Fibroblast of skin of scalp (primary cell): ENCODE measurements at places on chromosomes 1 and 21.
A peak's percentile ranks its signal among the peaks of the same experiment; 100 is the strongest.

DNA sequence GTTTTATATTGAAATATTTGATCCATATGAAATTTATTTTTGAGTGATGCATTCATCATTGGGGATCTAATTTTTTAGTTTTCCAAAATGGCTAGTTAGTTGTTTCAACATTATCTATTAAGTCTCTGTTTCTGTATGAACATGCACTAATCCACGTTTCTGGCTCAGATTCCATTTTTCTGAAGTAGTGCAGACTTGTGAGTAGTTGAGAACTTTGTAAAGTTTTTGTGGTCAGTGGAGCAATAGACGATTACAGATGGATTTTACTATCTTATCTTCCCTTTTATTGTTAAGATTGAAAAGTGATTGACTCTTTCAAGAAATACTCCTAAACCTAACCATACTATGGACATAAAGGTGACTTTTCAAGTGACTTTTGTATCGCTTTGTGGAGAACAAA lies 16.7 kb downstream of the SOAT1 start:
- peak; percentile 53 for DNase-seq

DNA sequence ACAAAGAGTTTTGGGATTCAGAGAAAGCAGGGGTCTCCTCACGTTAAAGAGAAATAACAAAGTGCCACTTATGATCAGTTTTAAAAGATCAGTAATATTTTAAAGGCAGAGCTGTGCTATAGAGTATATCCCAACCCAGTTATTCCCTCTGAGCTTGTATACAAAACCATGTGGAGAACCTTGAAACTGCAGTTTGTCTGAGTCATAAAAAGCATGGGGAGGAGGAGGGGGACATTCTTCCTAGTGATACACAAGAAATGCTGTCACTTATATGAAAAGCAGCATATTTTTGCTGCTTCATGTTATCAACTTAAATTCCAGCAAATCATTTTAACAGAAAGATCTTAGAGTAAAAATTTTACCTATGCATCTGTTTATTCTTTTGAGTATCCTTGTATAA lies 244.5 kb downstream of the GPR52 start:
- DNase-seq = peak; percentile 41

- DNase-seq = no peak
Observed at GRCh38 chr1:85174503-85174902, 26.3 kb downstream of the SYDE2 start.

DNA sequence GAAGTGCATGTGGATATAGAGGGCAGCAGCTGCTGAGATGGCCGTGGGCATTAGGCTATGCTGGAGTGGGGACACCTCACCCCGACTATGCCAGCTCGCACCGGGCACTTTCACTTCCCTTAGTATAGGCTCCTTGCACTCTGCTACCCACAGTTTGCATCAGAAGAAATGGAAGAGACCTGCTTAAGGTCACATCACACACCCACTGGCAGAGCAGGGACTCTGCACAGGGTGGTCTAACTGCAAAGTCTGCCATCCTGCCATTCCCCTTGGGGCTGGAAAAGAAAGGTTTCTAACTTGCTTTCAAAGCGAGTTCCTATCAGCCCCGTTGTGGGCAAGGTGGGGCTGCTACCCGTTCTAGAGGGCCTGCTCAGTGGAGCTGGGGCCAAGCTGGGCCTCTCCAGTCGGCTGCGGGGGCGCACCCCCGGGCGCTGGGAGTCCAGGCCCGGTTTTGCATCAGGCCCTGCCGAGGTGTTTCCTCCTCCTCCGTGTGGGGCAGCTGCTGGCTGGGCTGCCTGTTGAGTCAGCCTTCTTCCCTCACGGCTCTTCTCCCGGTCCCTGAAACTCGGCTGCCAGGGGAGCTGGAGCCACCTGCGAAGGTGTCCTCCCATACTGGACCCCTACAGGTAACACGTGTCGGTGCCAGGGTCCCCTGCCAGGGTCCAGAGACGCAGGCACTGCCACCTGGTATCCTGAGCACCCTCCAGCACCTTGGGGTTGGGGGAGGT lies at the start of gene SYTL1:
Gene SYTL1 (plus strand): TSS at position 498 of the 728 bp plus-strand sequence. CDS start 3,313 bp downstream, outside the sequence.
- peak; percentile 72 for DNase-seq

DNA sequence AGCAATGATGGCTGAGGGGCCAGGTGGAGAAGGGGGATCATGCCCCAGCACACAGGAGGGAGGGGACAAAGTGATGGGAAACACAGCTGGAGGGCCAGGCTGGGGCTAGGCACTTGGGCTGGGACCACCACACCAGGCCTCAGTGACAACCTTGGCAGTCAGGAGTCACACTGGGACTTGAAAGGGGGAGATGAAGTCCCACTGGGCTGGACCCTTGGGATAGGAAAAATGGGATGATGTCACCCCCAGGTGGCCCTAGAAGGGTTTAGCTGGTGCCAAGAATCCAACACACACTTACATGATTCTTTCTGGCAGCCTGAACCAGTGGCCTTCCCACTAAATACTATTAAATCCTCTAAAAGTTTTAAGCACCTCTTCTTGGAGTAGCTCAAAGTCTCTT lies 17.1 kb downstream of the ZBTB17 start:
- DNase-seq = no peak
